Mesangial cell (primary cell): ENCODE measurements at places on chromosomes 2 and 18. TPM values are rescaled to one million over a fixed set of nuclear protein-coding genes. Genes with fewer than 3 reads are reported as not detected.

CRYGC gene
- not detected in 2 replicates for total RNA-seq

SKOR2 gene
- total RNA-seq: not detected in 2 replicates

MERTK gene
- 1.3 and 3.7 TPM in 2 replicates for total RNA-seq

RNASEH1 gene
- total RNA-seq: 13.8 and 26.1 TPM in 2 replicates

RPRM gene
- total RNA-seq: 0.13 TPM in 1 of 2 replicates, not detected in the other

PDE11A gene
- total RNA-seq: 0.51 and 0.81 TPM in 2 replicates

MAL gene
- total RNA-seq: 0.98 and 52.2 TPM in 2 replicates

SATB2 gene
- total RNA-seq: 1.6 and 3.5 TPM in 2 replicates

LRP2 gene
- total RNA-seq: under 0.01 and 6.1 TPM in 2 replicates

MARCO gene
- not detected in 2 replicates for total RNA-seq

C2orf81 gene
- total RNA-seq: 2.4 and 4.9 TPM in 2 replicates

ERBB4 gene
- 0.16 and 5.2 TPM in 2 replicates for total RNA-seq

LYPD6 gene
- total RNA-seq: 2.9 and 5.9 TPM in 2 replicates

CKAP2L gene
- total RNA-seq: 0.63 and 23.3 TPM in 2 replicates

MAP2 gene
- 18.4 and 31.8 TPM in 2 replicates for total RNA-seq

KHK gene
- 2.5 and 5.4 TPM in 2 replicates for total RNA-seq

EML4 gene
- 25.3 and 28.6 TPM in 2 replicates for total RNA-seq

IL1R2 gene
- 0.38 TPM in 1 of 2 replicates, not detected in the other for total RNA-seq

FTCDNL1 gene
- total RNA-seq: 0.49 and 2.7 TPM in 2 replicates

NMUR1 gene
- 0.13 TPM in 1 of 2 replicates, not detected in the other for total RNA-seq

RNF125 gene
- total RNA-seq: 0.33 and 1.8 TPM in 2 replicates

ZNF892 gene
- 3.7 and 7.0 TPM in 2 replicates for total RNA-seq
